ENCODE measurements at places on chromosomes 3 and 15. TPM values are rescaled to one million over a fixed set of nuclear protein-coding genes. Genes with fewer than 3 reads are reported as not detected.

Gene KIF15
- 2.0 TPM for total RNA-seq

Gene ARPP21
- total RNA-seq, result not detected

Gene ITIH1
- not detected for total RNA-seq

Gene PLXNB1
- total RNA-seq, result 34.4 TPM

Gene CATSPER2
- not detected for total RNA-seq
